ENCODE measurements at places on chromosomes 2 and 18. TPM values are rescaled to one million over a fixed set of nuclear protein-coding genes. Genes with fewer than 3 reads are reported as not detected.

The ATF2 gene
- 35.4 TPM for total RNA-seq

The TAF1B gene
- 10.0 TPM for total RNA-seq

The RBM44 gene
- 0.06 TPM for total RNA-seq

The GPR55 gene
- total RNA-seq, result not detected

The IL36A gene
- not detected for total RNA-seq

The HAAO gene
- not detected for total RNA-seq

The NMUR1 gene
- not detected for total RNA-seq

The CYP20A1 gene
- 26.1 TPM for total RNA-seq

The NEURL3 gene
- not detected for total RNA-seq

The MARCHF7 gene
- total RNA-seq, result 45.9 TPM

The CFAP65 gene
- not detected for total RNA-seq

The DYNC2LI1 gene
- 16.7 TPM for total RNA-seq

The ELP2 gene
- total RNA-seq, result 36.7 TPM

The ANO7 gene
- 1.00 TPM for total RNA-seq

The ERBB4 gene
- total RNA-seq, result not detected

The PDCD1 gene
- not detected for total RNA-seq

The PROKR1 gene
- total RNA-seq, result not detected

The RPS27A gene
- 1,619 TPM for total RNA-seq

The ALPI gene
- not detected for total RNA-seq

The L3MBTL4 gene
- total RNA-seq, result not detected

The TTC39C gene
- 31.0 TPM for total RNA-seq

The CAPN14 gene
- not detected for total RNA-seq

The SPEG gene
- 8.5 TPM for total RNA-seq

The ALPG gene
- not detected for total RNA-seq

The GYPC gene
- 53.5 TPM for total RNA-seq

The CHAC2 gene
- 0.34 TPM for total RNA-seq

The B3GNT7 gene
- not detected for total RNA-seq

The BCL11A gene
- not detected for total RNA-seq

The EML6 gene
- total RNA-seq, result 0.20 TPM

The CHRND gene
- not detected for total RNA-seq

The PJVK gene
- total RNA-seq, result 1.9 TPM

The REG3G gene
- not detected for total RNA-seq

The KIF1A gene
- total RNA-seq, result not detected

The BCS1L gene
- total RNA-seq, result 17.4 TPM

The KCNG2 gene
- total RNA-seq, result 0.49 TPM

The SPATA3 gene
- total RNA-seq, result not detected

The TMEM247 gene
- total RNA-seq, result not detected

The UPP2 gene
- total RNA-seq, result not detected

The TMEM200C gene
- total RNA-seq, result not detected

The HNMT gene
- 50.9 TPM for total RNA-seq

The ACADL gene
- not detected for total RNA-seq

The CNTNAP5 gene
- total RNA-seq, result not detected

The C2orf76 gene
- total RNA-seq, result 9.4 TPM

The ABCB11 gene
- total RNA-seq, result 0.37 TPM

The SRD5A2 gene
- total RNA-seq, result not detected

The CPSF3 gene
- total RNA-seq, result 43.9 TPM

The CDH19 gene
- 53.5 TPM for total RNA-seq
